ENCODE measurements at places on chromosomes 7 and 10.
A peak's percentile ranks its signal among the peaks of the same experiment; 100 is the strongest.

- DNase-seq: peak; percentile 13
These were observed 21.8 kb downstream of the NET1 start for GRCh38 chr10:5434017-5434753.

DNA sequence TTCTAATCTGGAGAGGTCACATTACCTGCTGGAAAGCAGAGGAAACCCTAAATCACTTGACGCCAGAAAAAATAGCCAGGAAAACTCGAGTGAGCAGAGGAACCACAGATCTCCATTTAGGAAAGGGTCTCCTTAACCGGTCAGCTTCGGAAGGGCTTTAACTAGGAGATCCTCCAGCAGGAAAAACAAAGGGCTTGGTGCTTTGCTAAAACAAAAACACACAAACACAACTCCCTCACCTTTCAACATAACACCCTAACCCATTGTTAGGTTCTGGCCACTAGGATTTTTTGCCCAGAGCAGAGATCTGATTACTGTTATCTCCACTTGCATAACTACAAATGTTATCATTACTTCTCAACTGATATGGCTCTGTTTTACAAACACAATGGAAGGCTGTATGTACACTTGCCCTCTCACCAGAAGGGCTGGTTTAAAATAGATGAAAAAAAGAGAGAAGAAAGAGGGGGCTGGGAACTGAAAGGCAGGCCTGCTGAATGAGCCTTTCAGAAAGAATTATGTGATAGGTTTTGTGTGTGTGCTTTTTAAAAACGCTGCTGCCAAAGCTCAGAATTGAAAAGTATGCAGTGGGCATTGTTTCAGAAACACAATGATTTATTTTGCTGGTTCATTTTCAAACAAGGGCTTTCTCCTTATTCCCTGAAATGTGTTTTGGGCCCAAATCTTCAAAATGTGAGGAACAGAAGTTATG, 161.5 kb downstream of the FGFR2 start:
- no peak for DNase-seq

DNA sequence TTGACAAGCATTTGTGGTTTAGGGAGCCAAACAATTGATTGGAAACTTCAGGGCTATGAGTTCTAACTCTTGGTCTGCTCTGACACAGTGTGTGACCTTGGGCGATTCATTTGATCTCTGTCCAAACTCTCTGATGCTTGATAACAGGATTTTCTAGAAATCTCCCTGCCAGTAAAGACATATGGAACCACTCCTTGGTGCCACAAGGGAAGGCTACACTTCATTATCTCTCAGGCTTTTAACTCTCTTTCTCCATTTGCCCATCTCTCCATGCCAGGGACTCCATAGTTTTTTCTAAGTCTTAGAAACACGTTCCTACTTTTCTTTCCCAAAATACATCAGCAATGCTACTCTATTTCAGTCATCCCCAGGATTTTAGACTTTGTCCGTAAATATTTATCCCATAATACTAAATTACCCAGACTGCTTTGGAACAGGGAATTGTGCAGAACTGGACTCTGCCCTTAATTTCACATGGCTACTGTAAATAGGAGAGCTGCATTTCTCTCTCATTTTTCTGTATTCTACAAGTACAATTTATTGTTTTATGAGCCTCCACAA, 488.2 kb downstream of the SUGCT start:
- DNase-seq: no peak

DNA sequence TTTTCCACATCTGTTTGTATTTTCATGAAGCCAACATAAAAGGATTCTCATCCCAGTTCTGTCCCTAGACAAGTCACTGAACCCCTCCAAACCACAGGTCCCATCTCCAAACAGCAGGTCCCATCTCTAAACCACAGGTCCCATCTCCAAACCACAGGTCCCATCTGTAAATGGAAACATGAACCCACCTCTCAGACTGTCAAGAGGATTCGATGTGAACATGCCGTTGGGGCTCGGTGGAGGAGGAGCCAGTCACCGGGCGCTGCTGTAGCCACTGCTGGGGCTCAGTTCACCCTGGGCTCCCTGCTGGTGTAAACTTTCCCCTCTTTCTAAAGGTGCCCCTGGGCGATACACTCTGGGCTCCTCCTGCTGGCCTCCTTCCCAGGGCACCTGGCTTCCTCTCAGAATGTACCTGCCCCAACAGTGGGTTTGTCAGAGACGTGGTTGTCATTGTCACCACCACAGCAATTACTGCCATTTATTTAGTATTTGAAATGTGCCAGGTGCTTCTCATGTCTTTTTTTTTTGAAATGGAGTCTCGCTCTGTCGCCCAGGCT, 13.0 kb downstream of the LHPP start:
- DNase-seq: peak; percentile 36

DNA sequence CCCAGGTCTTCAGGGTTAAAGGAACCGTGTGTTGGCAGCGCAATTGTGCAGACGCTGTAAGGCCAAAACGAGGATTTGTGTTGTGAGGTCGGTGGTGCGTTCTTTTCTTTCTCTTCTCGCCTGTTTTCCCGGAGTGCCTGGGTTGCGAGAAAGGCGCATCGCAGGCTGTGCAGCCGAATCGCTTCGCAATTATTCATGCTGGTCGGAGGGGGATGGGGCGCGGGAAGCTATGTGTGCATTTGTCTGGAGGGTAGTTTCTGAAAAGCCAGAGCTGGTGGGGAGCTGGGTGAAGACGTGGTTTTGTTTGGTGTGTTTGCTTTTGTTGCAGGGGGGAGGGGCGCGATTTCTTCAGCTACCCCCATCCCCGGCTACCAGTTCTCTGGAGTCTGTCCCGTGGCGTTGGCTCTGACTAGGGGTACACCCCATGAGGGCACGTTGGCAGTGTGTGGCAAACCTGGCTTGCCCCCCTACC, 2.1 kb downstream of the MXI1 start:
- DNase-seq: no peak

DNA sequence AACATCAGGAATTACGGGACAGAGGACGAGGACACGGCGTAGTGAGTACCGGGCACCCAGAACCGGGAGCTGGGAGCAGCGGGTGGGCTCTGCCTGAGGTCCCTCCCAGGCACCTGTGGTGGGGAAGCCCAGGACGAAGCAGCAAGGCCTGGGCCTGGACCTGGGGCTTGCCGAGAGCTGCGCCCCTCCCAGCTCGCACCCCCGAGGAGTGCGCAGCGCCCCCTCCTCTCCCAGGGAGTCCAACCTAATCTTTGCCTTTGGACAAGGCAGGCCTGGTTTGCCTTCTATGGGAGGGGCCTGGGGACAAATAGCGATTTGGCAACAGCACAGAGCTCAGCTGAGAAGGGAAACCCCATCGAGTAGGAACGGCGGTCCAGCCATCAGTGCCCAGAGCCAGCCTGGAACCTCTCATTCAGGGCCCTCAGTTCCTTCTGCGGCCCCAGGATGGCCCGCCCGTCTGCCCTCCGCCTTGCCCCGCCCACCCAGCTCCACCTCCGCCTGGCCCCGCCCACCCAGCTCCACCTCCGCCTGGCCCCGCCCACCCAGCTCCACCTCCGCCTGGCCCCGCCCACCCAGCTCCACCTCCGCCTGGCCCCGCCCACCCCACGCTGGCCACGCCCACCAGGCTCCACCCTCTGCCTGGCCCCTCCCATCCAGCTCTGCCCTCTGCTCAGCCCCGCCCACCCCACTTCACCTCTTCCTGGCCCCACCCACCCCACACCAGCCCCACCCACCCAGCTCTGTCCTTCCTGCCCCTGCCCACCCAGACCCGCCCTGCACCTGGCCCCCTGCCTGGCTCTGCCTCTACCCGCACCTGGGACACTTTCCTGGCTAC, 32.5 kb upstream of the KNDC1 start:
- no peak for DNase-seq

GRCh38 chr7:123993996-123994395, 38.9 kb downstream of the TMEM229A start:
- DNase-seq: no peak

DNA sequence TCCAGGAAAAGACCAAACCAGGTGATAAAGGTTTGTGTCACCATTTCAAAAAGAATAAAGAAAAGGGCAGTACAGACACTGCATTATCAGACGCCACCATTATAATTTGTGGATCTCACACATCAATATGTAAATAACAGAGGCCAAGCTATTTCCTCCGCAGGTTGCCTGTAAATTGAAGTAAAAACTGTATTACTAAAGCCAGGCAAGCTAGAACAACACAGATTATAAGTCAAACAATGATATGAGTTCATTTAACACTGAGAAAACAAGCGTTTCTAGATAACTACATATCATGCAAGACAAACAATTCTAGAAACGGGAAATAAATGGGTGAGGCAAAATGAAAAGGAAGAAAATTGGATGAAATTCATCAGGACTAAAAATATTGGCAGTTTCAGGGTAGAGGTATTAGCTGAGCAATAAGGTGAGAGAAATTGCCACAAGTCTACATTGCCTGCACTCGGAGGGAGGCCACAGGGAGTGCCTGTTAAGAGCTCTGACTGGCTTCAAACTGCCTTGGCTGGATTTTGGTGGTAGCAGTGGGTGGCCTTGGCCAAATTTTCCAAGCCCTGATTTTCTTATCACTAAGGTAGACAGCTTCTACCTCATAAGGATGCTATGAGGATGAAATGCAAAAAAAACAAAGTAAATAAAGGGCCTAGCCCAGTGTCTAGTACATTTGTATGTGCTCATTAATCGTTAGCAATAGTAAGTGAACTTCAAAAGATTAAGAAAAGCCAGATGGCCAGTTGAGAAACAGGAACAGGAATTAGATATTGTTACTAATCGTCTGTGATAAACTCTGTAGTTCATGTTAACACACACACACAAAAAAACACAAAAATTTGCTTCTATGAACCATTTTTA, 240.0 kb upstream of the NFE2L3 start:
- DNase-seq: peak; percentile 89

GRCh38 chr7:138726288-138726687, 25.1 kb upstream of the SVOPL start:
- no peak for DNase-seq

DNA sequence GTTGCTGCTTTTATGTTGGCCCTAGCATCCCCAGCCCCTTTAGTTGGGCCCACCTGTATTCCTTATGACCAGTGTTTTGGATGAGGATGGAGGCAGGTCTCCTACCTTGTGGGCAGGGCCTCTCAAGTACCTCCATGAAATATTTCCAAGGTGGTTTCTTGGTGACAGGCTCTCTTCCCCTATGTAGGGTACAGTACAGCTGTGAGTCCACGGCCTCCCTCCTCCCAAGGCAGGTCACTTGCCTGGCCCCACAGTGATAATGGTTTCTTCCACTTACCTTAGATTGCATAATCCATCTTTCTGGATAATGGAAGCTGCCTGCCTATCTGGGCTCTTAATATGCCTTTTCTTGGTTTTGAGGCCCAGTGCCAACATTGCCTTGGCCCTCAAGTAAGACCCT, 110.4 kb downstream of the NT5C2 start:
- DNase-seq: no peak

- DNase-seq: no peak
These were observed 8.2 kb upstream of the RHBDD2 start for GRCh38 chr7:75870557-75871161.

GRCh38 chr7:95470452-95470851, 15.3 kb upstream of the ASB4 start:
- peak; percentile 83 for DNase-seq

DNA sequence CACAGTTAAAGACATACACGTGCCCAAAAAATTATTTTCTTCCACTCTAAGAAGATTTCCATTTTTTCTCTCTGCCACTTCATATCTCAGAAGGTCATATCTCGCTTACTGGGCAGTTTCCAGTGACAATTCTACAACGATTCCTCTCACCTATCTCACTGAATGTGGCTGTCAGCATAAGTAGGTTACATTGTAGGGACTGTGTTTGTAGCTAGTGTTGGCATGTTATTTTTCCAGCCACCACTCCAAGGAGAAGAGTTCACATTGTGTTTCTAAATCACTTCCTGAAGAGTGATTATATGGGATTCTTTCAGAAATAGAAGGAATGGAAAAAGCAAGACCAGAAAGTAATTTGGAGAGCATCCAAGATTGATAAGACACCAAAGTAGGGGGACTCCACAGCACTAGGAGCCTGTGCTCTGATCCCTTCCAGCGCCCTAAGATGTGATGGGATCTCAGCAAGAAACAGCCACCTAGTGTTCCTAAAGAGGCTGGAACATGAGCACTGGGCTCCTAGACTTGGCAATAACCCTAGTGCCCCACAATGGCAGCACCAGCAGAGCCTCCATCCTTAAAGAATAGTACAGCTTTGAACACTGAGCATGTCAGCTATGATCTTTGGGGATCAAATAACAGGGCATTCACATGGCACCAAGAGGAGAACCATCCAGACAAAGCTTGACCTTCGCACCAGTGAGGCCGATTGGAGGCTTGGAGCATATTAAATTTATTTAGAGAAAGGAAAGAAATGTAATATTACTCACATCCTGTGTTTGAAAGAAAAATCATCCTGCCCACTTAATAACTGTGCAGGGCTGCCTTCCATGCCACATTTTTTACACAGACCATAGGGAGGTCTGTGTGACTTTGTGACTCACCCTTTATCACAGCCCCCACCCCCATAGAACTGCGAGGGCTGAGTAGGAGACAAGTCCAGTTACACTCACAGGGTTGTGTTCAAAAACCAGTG, 51.8 kb downstream of the CAV1 start:
- no peak for DNase-seq

GRCh38 chr10:76554478-76554877, 1083.1 kb downstream of the KCNMA1 start:
- no peak for DNase-seq

DNA sequence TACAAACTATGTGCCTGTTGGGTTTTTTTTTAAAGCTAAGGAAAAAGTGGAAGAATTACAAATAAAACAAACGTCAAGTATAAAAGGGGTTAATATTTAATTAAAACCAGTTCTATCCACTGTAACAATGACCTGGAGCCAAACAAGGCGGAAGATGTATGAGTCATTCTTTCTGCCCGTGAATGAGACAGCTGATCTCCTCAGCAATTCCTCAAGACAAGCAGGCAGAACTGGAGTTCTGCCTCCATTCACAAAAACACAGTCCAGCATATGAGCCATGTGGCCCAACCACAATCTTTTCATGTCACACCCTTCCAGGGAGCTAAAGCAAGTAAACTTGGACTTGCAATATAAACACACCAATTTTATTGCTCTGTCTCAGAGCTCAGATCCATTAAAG, 8.4 kb downstream of the ETV1 start:
- DNase-seq: peak; percentile 39

DNA sequence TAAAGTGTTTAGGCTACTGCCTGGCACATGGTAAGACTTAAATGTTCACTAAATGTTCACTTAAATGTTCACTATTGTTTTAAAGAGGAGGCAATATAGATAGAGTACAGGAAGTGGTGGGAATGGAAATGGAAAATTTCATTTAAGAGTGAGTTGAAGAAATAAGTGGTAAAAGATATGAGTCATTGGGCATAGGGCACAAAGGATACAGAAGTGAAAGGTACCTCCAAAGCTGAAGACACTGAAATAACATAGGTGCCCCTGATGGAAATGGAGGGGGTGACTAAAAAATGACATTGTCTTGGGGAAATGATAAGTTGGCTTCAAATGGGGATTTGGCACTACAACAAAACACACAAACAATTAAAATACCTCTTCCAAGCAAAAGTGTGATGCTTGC, 5.2 kb upstream of the FRA10AC1 start:
- DNase-seq: no peak

- DNase-seq: no peak
These were observed 3.3 kb downstream of the MINPP1 start for GRCh38 chr10:87507879-87508483.

GRCh38 chr10:109861081-109861480, 62.2 kb downstream of the XPNPEP1 start:
- no peak for DNase-seq

- DNase-seq: peak; percentile 68
These were observed 657 bp upstream of the TMEM178B start for GRCh38 chr7:141073173-141073640.
